ENCODE measurements at places on chromosomes 7 and 10.

DNA sequence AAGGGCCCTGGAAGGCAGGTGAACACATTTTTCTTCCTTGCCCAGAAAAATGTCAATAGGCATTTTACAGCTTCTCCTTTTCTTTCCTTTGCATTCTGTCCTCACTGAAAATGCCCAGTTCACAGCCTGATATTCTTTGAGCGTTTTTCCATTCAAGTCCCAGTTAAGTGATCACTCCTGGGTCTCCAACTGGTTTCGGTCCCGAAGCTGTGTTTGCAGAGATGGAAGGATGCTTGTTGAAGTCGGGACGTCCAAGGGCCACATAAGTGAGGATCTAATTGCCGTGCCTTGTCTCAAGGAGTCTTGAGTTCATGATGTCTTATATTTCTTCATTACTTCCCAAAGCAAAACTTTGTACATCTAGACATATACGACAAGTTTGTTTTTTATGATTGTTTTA is 208.7 kb upstream of the PRKCQ start:
- DNase-seq: no peak

GRCh38 chr7:27973625-27974024 is 207.0 kb downstream of the JAZF1 start:
- DNase-seq: no peak

GRCh38 chr7:120441850-120442249 is 168.9 kb downstream of the KCND2 start:
- DNase-seq: peak; percentile 44

- no peak for DNase-seq
Measured at GRCh38 chr10:120017733-120018417, 125.3 kb downstream of the SEC23IP start.

DNA sequence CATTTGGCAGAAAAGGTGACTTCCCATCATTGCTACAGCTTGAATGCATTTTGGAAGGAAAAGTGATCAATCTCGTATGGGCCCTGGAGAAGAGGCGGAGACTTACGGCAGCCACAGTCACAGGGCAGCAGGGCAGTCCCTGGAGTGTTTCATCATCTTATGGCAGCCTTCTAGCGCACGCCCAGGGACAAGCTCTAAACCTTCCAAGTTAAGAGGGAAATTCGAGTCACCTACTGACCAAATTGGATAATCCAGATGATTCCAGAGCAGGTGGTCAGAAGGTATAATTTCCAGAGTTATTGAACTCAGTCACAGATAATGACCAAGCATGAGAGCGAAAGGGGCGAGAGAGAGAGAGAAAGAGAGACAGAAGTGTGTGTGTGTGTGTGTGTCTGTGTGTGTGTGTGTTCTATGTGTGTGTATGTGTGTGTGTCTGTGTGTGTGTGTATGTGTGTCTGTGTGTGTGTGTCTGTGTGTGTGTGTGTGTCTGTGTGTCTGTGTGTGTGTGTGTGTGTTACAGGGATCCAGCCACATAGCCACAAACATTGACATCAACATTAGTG is 123.7 kb upstream of the ADAM12 start:
- no peak for DNase-seq

DNA sequence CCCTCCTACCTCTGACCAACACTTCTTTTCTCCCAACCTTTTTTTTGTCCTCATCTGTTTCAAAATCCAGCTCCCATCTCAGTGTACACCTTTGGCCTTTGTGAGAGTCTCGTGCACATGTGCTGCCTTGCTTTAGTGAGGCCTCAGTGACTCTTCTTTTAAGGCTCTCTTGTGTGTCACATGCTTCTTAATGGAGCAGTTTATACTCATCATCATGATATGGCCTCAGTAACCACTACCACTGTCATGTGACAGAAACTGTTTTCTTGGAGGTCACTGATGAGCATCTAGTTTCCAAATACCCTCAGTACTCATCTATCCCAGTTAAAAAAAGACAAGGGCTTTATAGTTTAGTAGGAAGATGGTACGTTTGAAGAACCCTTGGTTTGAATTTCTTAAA is 8.1 kb upstream of the ARHGAP22 start:
- DNase-seq: no peak

- no peak for DNase-seq
Measured at GRCh38 chr7:116166156-116166555, 44.2 kb upstream of the TES start.

DNA sequence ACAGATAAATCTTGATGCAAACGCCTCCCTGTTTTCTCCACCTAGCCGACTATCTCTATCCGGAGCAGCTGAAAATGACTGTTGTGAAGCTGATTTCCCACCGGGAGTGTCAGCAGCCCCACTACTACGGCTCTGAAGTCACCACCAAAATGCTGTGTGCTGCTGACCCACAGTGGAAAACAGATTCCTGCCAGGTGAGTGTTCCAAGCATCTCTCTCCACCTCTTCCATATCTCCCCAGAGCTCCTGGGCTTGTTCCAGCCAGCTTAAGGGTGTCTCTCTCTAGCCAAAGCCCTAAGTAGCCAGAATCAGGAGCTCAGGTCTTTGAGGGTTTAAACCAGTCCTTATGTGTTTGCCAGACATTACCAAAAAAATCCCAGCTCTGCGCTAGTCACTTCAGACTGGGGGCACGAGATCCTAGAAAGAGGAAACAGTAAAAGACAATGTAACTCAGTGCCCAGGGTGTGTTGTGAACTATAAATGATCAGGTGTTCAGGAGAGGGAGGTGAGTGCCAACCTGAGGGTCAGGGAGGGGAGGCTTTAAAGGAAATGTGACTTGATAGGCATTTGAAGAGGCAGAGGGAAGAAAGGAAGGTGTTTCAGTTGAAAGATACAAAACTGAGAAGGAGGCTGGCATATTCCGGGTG is 4.4 kb downstream of the PLAU start:
- no peak for DNase-seq

- DNase-seq: no peak
Measured at GRCh38 chr10:73899423-73899822, 11.5 kb upstream of the PLAU start.

GRCh38 chr7:111872450-111873325 is 310.4 kb upstream of the IMMP2L start:
- DNase-seq: no peak

DNA sequence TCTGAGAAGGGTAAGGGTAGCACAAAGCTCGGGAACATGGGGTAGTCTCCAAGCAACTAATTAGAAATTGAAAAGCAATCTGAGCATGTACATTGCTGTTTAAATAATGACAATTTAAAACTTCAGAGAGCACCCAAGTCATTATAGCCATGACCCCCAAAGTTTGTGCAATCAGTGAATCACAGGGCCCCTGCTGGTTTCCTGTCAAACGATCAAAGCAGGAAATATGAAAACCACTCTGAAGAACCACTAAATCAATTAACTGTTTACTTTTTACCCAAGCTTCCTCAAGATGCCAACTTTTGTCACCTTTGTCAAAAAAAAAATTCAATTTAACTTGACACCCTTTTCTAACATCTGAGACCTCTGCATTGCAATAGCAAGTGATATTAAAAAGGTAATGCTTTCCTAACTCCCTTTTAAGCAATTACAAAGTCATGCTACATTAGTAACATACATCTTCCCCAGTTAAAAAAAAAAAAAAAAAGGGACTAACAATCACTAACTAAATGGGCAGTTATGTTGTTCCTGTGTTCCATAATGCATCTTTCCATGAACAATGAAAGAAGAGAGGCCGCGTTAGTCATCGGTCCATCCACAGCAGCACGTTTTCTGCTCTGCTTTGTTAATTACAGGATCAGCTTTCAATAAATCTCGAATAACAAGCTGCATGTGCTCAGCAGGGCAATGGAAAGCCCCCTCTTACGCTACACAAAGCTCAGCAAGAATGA is 80.6 kb downstream of the ETV1 start:
- DNase-seq: no peak

- no peak for DNase-seq
Measured at GRCh38 chr10:16360001-16360400, 76.8 kb upstream of the PTER start.

DNA sequence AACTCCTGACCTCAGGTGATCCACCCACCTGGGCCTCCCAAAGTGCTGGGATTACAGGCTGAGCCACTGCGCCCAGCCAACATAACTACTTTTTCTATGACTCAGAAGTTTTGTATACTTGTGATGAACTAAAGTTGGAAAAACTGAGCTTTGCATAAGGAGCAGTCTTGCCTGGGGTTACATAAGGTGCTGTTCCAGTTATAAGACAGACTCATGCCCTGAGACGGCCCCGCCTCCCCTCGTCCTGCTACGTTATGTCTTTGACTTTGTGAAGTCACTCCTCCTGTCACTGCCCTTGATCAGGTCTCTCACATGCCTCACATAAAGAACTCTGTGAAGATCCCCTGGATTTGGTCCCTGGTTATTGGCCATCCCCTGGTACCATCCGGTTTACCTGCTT is 40.4 kb upstream of the OPN4 start:
- no peak for DNase-seq

- DNase-seq: no peak
Measured at GRCh38 chr7:27132214-27132613, 1.7 kb upstream of the HOXA4 start.

All from GM12878 (cell line).